Calu3 (cell line): ENCODE measurements at places on chromosomes 12 and 14.

DNA sequence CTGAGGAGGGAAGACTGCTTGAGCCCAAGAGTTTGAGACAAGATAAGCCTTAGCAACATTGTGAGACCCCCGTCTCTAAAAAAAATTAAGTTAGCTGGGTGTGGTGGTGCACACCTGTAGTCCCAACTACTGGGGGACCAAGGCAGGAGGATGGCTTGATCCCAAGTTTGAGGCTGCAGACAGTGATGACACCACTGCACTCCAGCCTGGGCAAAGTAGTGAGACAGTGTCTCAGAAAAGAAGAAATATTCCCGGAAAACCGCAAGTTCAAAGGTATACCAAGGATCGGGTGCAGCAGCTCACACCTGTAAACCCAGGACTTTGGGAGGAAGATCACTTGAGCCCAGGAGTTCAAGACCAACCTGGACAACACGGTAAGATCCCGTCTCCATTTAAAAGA lies 5.8 kb downstream of the PTGES3 start:
- no peak for DNase-seq

DNA sequence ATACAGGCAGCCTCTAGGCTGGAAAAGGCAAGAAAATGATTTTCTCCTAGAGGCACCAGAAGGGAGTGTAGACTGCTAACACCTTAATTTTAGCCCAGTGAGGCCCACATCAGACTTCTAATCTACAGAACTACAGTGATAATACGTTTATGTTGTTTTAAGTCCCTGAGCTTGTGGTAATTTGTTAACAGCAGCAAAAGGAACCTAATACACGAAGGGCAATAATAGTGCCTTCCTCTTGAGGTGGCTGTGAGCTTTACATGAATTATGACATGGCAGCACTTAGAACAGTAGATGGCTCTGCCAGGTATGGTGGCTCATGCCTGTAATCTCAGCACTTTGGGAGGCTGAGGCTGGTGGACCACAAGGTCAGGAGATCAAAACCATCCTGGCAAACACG lies 118.8 kb downstream of the ZNF664 start:
- DNase-seq: no peak

DNA sequence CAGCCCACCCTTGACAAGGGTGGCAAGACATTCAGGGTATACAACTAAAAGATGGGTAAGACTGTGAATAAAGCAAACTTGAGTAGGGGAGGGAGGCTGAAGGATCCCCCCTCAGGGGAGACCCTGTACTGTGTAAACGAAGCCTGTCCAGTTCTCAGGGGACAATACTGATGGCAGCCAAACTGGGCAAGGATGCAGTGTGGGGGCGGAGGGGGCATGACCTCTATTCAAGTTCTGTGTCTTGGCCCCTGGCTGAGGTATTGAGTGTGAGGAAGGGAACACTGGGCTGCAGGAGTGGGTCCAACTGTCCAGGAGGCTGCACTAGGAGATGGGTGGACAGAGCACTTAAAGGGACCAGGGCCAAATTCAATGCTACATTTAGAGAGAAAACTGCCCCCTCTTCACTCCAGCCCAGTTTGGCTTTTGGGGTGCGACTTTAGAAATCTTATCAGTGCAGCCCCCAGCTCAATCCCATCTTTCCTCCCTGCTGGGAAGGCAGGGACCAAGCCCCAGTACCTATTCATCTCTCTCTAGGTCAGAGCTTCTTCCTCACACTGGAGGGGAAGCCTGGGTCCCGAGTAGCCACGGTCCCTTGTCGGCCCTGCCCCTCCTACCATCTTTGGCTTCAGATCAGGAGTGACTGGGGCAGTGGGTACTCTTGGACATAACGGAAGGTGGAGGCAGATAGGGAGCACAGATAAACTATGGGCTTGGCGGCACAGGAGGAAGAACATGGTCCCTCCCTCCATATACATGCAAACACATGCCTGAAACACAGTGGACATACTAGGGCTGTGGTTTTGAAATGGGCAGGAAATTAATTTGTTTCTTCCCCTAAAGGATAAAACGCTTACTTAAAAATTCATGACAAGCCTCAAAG lies 11.8 kb downstream of the SLC39A5 start:
- DNase-seq: no peak

DNA sequence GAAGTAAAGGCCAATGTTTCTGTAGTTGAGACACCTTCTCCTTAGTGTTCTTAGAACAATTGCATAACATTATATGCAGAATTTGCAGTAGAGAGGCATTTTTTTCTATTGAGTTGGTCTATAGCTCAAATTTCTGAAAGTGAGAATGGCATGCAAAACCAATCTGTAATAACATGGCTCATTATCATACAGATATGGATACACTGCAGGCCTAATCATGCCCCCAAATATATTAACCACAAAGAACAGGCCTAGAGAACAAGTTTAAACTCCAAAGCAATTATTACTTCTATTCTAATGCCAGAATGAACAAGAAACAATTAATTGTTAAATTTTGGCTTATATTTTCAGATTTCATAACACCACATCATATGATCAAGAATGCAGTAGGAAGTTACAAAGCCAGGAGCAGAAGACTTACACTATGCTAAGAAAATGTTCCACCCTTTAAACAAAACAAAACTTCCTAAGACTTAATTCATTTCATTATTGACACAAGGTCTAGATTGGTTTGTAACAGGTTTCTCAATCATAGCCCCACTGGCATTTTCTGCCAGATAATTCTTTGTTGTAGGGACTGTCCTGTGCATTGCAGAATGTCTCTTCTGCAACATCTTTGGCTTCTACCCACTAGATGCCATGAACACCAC lies 26.9 kb downstream of the TMTC1 start:
- no peak for DNase-seq

DNA sequence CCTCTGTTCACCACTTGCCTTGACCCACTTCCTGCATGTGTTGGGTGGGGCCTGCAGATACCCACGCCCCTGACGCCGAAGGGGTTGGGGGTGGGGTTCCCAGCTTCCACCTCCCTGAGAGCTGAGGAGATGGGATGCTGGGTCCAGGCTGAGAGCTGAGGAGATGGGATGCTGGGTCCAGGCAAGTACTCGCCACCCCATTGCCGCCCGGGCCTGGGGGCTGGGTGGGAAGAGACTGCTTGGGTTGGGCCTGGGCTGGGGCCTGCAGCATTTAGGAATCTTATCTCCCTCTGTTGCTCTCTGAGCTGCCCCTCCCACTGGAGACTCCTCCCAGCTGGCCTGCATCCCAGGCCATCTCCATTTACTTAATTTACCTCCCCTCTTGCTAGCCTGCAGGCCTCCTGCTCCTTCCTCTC lies 17.4 kb downstream of the TEAD4 start:
- no peak for DNase-seq

DNA sequence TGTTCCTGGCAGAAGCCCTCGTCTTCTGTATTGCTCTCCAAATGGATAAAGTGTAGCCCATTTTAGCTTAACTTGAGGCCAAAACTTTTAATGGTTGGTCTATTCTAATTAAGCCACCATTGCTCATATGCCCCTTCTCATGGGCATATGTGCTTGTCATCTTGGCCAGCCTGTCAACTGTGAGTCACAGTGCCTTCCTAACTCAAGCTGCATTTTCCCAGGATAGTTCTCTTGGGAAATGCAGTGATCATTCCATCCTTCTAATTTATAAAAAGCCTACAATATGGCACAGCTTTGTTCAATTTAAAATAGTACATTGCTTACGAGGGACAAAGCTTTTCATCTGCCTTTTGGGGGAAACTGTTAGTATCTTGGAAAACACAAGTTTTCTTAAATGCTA lies 6.6 kb downstream of the PTHLH start:
- DNase-seq: no peak

- DNase-seq: no peak
Measured at GRCh38 chr12:11361151-11361550, 34.2 kb downstream of the PRB2 start.

DNA sequence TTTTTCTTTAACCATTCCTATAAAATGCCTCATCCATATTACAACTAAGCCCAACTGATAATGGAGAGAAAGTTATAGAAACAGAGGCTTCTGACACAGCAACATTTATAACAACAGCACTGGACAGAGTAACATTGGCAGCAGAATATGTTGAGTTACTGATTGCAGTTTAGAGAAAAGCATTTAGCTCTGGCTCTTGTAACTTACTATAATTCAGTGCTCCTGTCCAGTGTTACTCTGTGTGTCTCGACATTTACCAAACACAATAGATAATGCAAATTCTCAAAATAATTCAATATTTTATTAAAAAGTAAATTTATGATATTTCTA lies 356.1 kb downstream of the CEP128 start:
- DNase-seq: no peak

DNA sequence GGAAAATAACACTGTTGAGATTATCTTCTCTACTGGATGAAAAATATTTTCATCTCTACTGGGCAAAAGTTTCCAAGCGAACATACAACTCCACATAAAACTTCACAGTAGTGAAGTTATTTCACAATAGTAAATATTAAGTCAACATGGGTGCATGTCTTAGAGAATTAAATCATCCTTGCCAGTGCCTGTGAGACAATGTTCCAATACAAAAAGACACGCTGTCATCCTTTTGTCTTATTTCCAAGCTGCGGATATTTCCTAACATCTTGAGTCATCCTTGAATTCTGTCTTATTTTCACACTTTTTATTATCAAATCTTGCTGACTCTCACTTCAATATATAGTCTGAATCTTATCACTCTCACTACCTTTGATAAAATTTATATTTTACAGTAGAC lies 142.9 kb upstream of the KITLG start:
- no peak for DNase-seq

GRCh38 chr12:114400361-114400811 lies 5.6 kb downstream of the TBX5 start:
- DNase-seq: no peak

DNA sequence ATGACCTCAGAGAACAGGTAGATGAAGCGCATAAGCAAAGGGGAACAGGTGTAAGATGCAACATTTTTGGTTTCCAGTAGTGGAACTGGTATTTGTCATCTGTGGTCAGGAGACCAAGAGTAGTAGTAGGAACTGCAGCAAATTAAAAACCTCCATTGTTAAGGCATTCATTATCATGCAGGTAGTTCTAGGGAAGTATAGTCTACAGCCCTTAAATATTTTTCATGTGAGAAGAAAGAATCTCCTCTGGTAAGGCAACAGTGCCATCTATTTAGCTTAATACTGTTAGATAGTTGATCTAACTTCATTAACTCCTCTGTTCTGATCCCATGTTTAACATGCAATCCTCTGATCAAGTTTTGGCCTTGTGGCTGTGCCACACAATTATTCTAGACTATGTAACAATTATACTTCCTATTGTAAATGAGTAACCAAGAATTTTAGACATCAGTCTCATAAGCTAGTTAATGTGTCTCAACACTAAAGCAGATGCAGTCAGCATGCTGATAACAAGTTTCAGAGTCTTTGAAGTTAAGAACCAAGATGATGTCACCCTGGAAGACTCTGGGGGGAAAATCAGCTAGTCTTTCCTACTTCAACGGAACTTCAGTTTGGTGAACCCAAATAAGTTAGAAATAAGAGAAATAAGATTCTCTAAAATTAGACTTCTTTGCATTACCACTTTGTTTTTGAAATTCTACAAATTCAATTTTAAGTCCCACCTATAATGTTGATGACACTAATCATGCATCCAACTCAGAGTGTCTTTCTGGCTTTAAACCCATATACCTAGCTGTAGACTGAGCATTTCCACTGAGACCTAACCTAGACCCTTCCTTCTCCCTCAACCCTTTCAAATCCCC lies 70.9 kb downstream of the STXBP6 start:
- DNase-seq: peak; percentile 5

DNA sequence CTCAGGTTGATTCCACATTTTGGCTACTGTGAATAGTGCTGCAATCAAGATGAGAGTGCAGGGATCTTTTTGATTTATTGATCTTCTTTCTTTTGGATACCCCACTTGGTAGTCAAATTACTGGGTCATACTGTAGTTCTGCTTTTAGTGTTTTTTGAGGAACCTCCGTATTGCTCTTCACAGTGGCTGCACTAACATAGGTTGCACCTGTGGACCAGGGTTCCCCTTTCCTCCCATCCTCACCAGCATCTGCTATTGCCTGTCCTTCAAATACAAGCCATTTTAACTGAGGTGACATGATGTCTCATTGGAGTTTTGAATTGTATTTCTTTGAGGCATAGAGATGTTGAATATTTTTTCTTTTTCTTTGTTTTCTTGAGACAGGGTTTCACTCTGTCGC lies 152.5 kb upstream of the TMEM132C start:
- no peak for DNase-seq

- no peak for DNase-seq
Measured at GRCh38 chr12:112728864-112729263, 62.7 kb upstream of the RPH3A start.
